Glomerular endothelial cell (primary cell): ENCODE measurements at places on chromosomes 16 and 17.
A peak's percentile ranks its signal among the peaks of the same experiment; 100 is the strongest.

DNA sequence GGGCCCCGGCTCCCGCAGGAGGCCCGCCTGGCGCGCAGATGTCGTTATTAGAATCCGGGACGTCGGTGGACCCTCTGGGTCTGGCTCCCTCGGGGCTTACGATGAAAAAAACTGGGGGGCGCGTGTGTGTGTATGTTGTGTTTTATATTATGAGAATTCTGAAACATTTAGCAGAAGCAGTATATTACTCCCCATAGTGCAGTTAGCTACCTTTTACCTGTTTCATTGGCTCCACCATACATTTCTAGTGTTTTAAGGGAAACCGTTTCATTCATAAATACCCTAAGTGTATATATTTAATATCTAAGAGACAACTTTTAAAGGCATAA, 486 bp upstream of the DNAJA2 start:
- DNase-seq, result no peak

DNA sequence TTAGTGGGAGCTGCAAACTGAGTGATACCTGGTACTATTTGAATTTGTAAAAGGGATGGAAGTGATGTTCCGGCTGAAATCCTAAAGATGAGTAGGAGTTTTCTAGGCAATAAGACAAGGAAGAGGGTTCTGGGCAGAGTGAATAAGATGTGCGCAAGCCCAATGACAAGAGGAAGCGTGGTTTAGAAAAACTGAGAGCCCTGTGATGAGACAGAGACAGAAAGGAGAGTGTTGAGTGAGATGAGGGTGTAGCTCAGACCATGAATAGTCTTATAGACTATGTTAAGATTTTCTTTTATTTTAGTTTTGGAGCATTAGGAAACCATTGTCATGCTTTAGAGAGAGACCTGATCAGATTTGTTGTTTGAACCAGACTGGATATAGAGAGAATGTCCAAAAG, 50.2 kb downstream of the COX10 start:
- DNase-seq, result no peak

DNA sequence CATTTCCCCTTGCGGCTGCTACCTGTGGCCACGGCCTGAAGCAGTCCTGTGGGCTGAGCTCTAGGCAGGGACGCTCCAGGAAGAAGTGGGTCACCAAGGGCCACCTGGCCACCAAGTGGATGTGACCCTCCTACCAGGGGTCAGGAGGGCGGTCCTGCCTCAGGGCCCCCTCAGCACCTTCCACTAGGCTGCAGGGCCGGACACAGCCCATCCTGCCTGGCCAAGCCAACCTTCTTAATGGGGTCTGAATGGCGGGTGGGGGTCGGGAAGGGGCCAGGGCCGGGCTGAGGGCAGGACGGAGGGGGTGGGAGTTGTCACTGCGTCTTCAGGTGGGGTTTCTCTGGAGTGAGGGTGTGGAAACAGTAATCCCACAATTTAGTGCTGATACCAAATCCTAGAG, 13.2 kb upstream of the MLKL start:
- no peak for DNase-seq

- DNase-seq, result no peak
Measured at GRCh38 chr17:58282442-58282841, 1.7 kb upstream of the MPO start.

DNA sequence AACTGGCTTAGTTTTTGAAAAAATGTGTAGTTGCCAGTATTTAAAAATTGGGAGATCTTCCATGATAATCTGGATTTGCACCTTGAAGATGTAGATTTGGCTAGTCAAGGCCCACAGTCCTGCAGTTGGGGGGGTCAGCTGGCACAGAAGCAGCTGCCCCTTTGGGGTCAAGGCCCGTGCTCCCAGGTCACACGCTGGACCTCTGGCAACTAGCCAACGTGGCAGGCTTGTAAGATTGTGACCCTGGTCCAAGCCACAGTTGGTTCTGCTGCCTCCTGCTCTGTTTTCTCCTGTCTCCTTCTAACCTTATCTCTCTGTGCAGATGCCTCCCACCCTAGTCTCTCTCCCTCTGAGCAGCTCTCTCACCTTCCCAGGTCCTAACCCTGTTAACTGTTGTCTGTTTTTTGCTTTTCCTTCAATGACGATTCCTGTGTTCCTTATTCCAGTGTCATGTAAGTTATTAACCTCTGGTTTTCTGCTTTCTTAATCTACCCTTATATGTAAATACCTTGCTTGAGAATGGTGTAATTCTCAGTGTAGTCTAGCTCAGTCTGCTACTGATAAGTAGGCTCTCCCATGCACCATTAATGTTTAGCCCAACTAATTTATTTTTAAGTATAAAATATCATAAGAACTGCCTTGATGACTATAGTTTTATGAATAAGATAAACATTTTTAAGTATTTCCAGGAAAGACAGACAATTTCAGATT, 27.9 kb downstream of the CLEC16A start:
- no peak for DNase-seq

- DNase-seq, result no peak
Measured at GRCh38 chr16:12639044-12639443, 164.6 kb downstream of the CPPED1 start.

GRCh38 chr17:14775731-14776492, 475.0 kb downstream of the HS3ST3B1 start:
- no peak for DNase-seq

DNA sequence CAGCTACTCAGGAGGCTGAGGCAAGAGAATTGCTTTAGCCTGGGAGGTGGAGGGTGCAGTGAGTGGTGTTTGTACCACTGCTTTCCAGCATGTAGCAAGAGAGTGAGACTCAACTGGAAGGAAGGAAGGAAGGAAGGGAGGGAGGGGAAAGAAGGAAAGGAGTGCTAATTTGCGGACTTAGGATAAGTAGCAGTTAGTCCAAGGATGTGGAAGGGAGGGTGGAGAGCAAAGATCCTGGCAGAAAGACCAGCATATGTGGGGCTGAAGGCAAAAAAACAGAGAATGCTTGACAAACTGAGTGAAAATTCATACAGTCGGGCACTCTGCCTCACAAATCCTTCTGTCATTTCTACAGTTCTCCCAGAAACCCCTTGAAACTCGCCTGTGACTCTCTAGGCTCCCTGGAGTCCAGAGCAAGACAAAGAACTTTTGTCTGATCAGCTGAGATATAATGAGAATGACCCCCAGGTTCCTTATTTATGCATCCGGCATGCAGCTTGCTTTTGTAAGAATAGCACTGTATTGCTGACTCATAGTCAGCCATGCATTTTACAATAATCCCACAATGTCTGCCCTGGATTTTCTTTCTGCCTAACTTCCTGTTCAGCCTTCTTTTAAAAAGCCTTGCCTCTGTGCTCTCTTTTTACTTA, 31.5 kb downstream of the CDK5RAP3 start:
- peak; percentile 54 for DNase-seq

- peak; percentile 80 for DNase-seq
Measured at GRCh38 chr16:30351586-30352419, 3.3 kb downstream of the CD2BP2 start.

GRCh38 chr17:58207451-58207850, 11.6 kb downstream of the MKS1 start:
- no peak for DNase-seq
